ENCODE measurements at places on chromosomes 1 and 21.

DNA sequence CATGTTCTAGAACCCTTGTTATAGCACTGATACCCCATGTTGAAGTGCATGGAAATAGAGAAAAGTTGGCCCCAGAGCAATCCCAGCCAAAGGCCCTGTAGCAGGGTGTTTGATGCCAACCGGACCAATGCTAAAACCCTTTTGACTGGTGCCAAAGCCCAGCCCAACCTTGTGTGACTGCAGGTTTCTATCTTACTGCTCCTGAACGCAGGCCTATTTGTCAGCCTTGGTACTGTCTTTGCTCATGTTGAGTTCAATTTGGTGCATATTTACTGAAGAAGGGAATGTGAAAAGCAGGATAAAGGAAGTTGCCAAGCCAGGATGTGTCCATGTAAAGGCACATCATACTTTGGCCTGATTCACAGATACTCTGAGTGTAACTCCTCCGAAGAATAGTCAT is 51.7 kb upstream of the NFASC start:
- DNase-seq: no peak

DNA sequence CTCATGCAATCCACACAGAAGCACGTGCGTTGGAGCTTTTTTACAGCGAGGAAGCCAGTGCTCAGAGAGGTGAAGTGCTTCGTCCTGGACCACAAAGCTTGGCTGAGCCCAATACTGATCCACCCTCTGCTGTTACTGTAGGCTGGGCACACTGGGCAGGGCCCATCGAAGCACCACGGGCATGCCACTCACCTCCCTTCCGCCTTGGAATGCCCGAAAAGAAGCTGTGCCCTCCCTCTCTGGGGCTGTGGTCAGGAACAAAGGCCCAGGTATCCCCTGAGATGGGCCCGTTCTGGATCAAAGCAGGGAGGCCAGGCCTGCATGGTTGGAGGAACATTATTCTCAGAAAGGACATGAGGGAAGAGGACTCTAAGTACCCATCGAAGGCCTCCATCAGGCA is 206.7 kb upstream of the C1orf174 start:
- DNase-seq: no peak

DNA sequence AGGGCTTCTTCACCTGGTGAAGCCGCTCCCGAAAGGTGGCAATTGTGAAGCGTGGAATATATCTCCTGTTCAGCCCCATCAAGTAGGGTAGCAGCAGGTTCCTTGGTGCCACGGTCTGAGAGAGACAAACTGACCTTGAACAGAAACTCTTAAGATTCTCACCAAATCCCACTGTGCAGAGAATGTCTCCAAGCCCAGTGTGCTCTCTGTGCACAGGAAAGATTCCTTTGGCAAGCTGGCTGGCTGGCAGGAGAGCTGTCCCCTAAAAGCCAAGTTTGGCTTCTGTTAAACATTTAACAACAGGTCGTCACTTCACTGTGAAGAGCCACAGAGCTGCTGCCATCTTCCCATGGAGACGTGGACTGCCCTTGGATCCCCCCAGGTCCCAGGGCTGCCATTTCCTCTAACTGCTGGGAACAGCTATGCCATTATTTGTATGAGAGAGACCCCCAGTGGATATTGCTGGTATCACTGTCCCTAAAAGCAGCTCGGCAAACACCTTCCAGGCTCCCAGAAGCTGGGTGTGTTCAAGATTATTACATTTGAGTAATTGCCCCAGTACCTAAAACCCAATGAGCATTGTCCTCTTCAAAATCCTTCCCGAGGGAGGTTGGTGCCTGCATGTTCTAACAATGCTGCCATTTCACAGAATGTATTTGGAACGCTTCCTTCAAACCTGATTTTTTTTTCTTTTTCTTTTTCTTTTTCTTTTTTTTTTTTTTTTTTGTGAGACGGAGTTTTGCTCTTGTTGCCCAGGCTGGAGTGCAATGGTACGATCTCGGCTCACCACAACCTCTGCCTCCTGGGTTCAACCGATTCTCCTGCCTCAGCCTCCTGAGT is 71.8 kb downstream of the CD58 start:
- DNase-seq: peak; percentile 76

DNA sequence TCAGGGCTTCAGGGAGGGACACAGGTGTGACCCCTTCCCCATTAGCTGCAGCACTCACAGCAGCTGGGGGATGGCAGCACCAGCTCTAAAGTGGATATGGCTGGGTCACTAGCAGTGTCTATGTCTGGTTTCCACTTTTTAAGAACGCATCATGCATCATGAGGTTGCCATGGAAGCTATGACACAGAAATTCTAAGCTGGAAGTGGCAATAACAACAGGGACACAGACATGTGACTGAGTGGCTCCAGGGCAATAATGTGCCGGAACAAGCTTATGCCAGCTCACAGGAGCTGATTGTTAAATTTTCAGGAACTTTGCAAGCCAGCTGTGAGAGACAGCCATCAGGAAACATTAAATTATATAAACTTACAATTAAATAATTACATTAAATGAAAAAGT is 51.2 kb upstream of the NFASC start:
- DNase-seq: no peak

DNA sequence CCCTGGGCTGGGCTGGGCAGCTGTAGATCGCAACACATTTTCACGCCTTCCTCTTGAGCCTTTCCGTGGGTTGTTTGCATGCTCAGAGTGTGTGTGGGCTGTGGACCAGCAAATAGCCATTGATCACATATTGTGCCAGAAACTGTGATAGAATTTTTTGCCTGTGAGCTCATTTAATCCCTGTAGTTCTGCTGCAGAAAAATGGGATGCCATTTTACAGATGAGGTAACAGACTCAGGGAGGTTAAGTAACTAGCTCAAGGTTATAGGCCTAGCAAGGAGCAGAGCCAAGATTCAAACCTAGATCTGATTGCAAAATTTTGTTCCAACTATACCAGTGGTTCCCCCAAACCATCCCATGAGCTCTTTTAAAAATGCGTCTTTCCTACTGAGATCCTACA is 10.5 kb downstream of the SPATA46 start:
- no peak for DNase-seq

- no peak for DNase-seq
Measured at GRCh38 chr21:31429506-31429905, 85.4 kb upstream of the TIAM1 start.

- DNase-seq: no peak
Measured at GRCh38 chr1:212207822-212208520, 77.2 kb upstream of the PPP2R5A start.

DNA sequence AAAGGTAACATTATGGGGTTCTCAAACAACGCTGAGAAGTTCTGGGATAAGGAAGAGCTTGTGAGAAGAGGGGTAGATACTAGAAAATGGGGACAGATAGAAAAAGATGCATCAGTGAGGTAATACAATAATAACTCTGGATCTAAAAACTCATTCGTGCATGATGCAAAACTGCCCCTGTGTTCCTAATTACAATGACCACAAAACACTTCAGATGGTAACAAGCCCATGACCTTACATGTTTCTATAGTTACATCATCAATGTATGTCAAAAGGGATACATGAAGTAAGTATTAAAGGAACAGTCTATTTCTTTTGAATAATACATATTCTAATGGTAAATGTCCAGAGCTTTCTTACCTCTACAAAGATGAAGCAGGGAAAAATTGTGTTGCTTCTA is 110.6 kb upstream of the PLPPR5 start:
- DNase-seq: no peak

- DNase-seq: no peak
Measured at GRCh38 chr1:162678439-162678838, 46.2 kb downstream of the DDR2 start.

GRCh38 chr1:68232289-68233148 is at the start of gene WLS:
TSS of gene WLS (minus strand) at chr1:68232523. CDS start at chr1:68232299, 224 bp downstream.
- DNase-seq: no peak

DNA sequence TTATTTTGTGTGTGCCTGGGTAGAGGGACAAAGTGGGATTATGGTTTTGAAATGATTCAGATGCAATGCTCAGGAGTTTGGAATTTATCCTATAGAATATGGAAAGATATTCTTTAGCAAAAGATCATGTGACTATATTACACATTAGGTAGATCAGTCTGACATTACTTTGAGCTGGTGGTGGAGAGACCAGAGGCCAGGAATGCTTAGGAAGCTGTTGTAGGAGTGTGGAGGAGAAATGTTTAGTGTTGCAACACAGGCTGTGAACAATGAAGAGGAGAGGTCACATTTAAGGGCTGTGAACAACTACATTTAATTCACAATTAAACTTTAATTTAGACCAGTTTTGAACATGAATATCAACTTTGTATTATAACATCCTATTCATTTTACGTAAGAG is 45.3 kb upstream of the PODN start:
- no peak for DNase-seq

DNA sequence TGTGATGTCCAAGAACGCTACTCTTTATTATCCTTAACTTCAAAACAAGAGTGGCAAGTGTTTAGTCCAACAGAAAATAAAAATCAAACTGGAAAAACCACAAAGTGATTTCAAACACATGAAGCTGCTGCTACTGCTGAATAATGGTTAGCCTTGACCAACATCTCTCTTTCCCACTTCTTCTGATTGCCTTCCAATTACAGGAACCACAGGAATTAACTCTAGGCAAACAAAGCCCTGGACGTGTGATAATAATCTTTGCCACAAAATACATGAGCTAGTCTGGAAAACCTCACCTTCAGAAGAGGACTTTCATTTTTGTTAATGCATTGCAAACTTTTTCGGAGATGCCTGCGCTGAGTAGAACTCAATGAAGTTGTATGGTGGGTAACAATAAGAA is 48.6 kb upstream of the COL11A1 start:
- DNase-seq: no peak

DNA sequence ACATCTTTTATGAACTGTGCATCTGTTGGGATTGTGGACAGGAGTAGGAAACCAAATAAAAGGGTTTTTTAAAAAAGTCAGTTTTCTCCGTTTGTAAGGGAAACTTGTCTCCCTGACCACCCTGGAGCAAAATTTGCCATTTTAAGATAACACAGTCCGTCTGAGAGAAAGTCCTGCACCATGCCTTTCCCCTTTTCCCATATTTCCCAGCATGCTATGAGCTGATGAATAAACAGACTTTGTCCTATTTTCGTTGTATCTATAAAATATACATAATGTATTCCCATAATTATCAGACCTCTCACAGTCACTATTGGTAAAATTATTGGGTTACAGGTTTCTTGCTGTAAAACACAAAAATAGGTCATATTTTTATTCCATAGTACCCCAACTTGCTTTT is 1.7 kb upstream of the AKT3 start:
- no peak for DNase-seq

GRCh38 chr1:145730900-145731299 is 11.6 kb downstream of the CD160 start:
- no peak for DNase-seq

DNA sequence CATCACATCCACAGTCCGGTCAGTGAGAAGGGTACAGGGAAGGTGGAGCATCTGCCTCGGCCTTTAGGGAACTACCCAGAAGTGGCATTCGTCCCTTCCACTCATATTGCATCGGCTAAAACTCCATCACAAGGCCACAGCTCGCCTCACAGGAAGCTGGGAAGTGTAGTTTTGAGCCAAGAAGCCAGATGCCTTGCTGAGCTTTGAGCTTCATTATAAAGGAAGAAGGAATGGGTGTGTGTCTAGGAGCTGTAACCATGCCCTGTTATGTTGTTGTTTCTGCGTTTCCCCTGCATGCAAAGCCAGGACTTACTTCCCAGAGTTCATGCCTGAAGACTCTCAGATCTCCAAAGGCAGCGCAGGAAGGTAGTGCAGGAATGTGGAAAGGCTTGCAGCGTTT is 61.1 kb downstream of the OPTC start:
- DNase-seq: no peak

GRCh38 chr1:94039514-94039870 is 81.5 kb downstream of the ABCA4 start:
- DNase-seq: peak; percentile 53

- DNase-seq: no peak
Measured at GRCh38 chr1:160092366-160093068, 5.9 kb downstream of the IGSF8 start.

- no peak for DNase-seq
Measured at GRCh38 chr1:17184161-17184665, 20.7 kb upstream of the PADI1 start.

GRCh38 chr1:182484067-182484466 is 34.1 kb downstream of the RGSL1 start:
- DNase-seq: no peak

DNA sequence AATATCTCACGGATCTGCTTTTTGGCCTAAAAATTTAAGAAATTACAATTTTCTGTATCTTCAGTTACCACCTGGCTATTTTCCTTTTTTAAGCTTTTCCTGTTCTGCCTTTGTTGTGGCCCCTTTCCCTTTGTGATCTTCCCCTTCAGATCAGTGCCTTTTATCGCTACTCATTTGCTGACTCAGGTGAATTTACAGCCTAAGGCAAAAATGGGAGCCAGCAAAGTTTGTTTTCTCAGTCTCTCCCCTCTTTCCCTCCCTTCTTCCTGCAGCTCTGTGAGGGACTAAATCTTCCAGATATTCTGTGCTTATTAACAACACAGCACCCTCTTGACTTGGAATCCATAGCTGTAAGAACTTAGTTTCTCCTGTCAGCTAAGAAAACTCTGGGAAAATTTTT is 5.3 kb upstream of the PRRC2C start:
- DNase-seq: peak; percentile 28

- DNase-seq: no peak
Measured at GRCh38 chr1:24990779-24991641, 60.9 kb upstream of the RUNX3 start.

DNA sequence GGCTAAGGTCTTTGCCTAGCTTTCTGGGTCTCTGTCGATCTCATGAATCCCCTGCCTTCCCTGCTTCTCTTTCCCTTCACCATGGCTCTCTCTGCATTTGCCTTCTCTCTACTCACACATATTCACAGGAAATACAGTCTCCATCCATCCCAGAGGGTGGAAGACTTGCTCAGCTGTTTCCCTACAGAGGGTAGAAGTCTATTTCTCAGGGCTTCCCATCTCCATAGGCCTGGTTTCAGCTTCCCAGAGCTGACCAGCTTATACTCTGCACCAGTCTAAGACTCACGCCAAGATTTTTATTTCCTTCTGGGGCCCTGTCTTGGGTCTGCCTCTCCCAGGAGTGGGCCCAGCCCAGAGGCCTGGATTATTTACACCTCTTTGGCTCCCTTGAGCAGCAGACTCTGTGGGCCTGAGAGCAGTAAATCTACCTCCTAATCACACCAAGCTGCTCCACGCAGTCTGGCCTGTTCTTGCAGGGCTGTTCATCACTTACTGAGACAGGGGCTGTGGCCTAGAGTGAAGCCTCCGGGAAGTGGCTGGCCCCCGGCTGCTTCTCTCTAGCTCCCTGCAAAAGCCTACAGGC is 102.5 kb downstream of the PLXNA2 start:
- no peak for DNase-seq

DNA sequence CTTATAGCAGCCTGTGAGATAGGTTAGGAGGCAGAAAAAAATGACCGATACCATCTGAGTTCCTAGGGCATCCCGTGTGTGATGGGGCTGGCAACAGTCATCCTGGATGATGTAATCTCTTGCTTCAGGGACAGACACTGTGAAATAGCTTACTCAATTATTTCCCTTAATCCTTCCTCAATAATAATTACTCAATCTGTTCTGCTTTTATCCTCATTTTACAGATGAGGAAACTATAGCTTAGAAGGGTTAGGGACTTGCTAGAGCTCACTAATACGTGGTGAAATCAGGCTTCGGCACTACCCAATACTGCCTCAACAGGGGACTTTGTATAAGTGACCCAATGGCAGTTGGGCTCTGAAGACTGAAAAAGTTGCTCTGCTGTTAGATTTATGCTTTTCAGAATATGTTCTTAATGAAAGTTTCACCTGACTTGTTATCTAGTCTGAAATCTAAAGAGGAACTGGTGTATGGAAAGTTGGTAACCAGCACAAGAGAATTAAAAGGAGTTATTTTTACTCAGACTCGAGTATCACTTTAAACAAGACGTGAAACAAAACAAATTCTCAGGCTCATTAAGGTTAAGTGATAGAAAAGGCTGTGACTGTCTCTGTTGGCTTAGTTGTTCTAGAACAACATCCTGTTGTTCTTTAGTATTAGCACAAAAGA is 14.4 kb downstream of the CD55 start:
- peak; percentile 24 for DNase-seq

Measured in Jurkat, Clone E6-1 (cell line).